ENCODE measurements at places on chromosomes 7 and 10.

- no peak for DNase-seq
Measured at GRCh38 chr10:7152982-7153381, 257.9 kb downstream of the SFMBT2 start.

DNA sequence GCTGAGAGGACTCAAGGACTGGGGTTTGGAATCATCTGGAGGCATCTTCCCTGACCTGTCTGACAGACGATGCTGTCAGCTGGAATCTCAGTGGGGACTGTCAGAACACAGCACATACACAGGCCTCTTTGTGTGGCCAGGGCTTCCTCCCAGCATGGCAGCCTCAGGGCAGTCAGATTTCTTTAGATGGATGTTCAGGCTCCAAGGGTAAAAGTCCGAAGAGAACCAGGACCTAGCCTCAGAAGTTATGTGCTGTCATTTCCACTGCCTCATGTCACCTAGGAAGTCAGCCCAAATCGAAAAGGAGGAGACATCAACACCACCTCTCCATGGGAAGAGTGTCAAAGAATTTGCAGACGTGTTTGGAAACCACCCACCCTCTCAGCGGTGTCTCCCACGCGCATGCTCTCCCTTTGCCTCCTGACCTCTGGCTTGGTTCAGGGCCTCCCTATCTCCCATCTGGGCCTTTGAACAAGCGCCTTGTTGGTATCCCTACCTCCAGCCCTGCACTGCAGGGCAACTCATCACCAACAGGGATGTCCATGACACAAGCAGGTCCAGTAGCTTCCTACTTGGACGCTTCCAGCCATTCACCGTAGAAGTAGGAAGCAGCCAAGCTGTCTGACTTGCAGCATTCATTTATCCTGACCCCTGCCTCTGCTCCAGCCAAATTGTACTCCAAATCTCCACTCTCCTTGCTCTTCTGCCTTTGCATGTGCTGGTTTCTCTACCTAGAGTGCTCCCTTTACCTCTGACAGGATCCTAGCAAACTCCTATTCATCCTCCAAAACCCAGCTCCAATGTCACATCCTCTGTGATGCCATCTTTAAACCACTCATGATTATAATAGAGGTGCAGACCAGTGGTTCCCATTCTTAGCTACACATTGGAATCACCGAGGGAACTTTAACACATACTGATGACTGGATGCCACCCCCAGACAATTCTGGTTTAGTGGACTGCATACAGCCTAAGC, 121.6 kb downstream of the OAT start:
- DNase-seq: no peak

GRCh38 chr7:85516675-85517074, 329.8 kb upstream of the SEMA3D start:
- no peak for DNase-seq

GRCh38 chr10:114142018-114142417, 32.0 kb downstream of the CCDC186 start:
- DNase-seq: no peak

- DNase-seq: no peak
Measured at GRCh38 chr10:105579112-105579511, 938.0 kb downstream of the SORCS3 start.

DNA sequence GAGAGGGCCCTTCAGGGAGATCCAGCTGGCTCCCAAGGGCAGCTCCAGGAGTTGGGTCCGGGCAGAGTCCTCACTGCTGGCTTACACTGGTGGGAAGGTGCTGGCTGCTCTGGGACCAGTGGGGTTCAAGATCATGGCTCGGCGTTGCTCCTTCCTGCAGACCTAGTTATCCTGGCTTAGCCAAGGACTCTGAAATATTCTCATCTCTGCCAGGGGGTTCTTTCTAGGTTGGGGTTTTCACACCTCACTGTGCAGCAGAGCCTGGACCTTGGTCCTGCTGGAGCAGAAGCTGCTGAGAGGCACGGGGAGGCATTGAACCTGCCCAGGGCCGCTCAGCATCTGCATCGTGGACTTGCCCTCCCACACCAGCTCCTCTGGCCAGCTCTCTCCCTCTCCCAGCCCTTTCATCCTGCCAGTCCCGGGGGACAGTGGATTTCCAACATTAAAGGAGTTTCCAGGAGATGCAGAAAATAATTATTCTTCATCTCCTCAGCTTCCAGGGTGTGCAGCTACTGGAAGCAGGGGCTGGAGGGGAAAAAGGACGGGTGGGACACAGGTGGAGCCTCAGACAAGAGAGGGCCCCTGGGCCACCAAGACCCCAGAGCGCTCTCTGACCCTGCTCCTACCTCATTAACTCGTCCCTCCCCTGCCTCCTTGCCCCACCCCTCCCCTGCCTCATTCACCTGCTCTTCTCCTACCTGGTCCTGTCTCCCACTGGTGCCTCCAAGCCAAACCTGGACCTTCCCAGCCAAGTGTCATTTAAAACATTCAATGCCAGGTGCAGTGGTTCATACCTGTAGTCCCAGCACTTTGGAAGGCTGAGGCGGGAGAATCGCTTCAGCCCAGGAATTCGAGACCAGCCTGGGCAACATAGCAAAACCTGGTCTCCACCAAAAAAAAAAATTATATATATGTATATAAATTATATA, 42.5 kb downstream of the JAKMIP3 start:
- no peak for DNase-seq

All from activated T-helper 1 cell treated with anti-CD3 and anti-CD28 coated beads, Interleukin-2, amount 50 U/mL, for 16 hours (primary cell).